Motor neuron (in vitro differentiated cells): ENCODE measurements at places on chromosomes 3 and 15. TPM values are rescaled to one million over a fixed set of nuclear protein-coding genes. Genes with fewer than 3 reads are reported as not detected.

The TMCO5A gene
- total RNA-seq: not detected in 2 replicates

The ATP8B4 gene
- 0.22 and 0.44 TPM in 2 replicates for total RNA-seq

The CYP11A1 gene
- 0.46 and 0.55 TPM in 2 replicates for total RNA-seq

The LSAMP gene
- total RNA-seq: 54.5 and 54.8 TPM in 2 replicates

The PRR20G gene
- 0.84 TPM in 1 of 2 replicates, not detected in the other for total RNA-seq

The EFHB gene
- total RNA-seq: 2.0 and 2.4 TPM in 2 replicates

The CCDC39 gene
- total RNA-seq: not detected in 2 replicates

The LACTB gene
- 18.7 and 18.8 TPM in 2 replicates for total RNA-seq

The LRRC3B gene
- total RNA-seq: 0.22 and 0.31 TPM in 2 replicates

The GOLGA6A gene
- 0.62 and 0.78 TPM in 2 replicates for total RNA-seq

The RTP3 gene
- 0.24 and 0.28 TPM in 2 replicates for total RNA-seq

The SIAH2 gene
- total RNA-seq: 23.9 and 26.1 TPM in 2 replicates

The CA12 gene
- total RNA-seq: 40.3 and 40.7 TPM in 2 replicates

The MAGEL2 gene
- 5.9 and 7.5 TPM in 2 replicates for total RNA-seq

The IL17RB gene
- total RNA-seq: 2.5 and 3.9 TPM in 2 replicates

The P2RY12 gene
- total RNA-seq: 0.21 and 0.27 TPM in 2 replicates

The GHSR gene
- 0.16 TPM in 1 of 2 replicates, not detected in the other for total RNA-seq

The NR2E3 gene
- total RNA-seq: 0.38 and 0.81 TPM in 2 replicates

The TMEM87A gene
- total RNA-seq: 43.2 and 49.7 TPM in 2 replicates

The GOLGA8O gene
- total RNA-seq: 1.1 TPM in 2 replicates

The SUCNR1 gene
- total RNA-seq: 4.9 and 5.6 TPM in 2 replicates

The HES1 gene
- 12.4 and 13.8 TPM in 2 replicates for total RNA-seq
